ENCODE measurements at places on chromosomes 7 and 10. TPM values are rescaled to one million over a fixed set of nuclear protein-coding genes. Genes with fewer than 3 reads are reported as not detected.

The SPAM1 gene
- not detected for total RNA-seq

The SCART1 gene
- 0.36 TPM for total RNA-seq

The SPDYE8 gene
- total RNA-seq: 0.13 TPM

The ENKUR gene
- total RNA-seq: not detected

The SPACDR gene
- 4.3 TPM for total RNA-seq

The SPDYE2B gene
- total RNA-seq: not detected

Measured in endothelial cell (in vitro differentiated cells).